ENCODE measurements at places on chromosomes 3 and 15.

DNA sequence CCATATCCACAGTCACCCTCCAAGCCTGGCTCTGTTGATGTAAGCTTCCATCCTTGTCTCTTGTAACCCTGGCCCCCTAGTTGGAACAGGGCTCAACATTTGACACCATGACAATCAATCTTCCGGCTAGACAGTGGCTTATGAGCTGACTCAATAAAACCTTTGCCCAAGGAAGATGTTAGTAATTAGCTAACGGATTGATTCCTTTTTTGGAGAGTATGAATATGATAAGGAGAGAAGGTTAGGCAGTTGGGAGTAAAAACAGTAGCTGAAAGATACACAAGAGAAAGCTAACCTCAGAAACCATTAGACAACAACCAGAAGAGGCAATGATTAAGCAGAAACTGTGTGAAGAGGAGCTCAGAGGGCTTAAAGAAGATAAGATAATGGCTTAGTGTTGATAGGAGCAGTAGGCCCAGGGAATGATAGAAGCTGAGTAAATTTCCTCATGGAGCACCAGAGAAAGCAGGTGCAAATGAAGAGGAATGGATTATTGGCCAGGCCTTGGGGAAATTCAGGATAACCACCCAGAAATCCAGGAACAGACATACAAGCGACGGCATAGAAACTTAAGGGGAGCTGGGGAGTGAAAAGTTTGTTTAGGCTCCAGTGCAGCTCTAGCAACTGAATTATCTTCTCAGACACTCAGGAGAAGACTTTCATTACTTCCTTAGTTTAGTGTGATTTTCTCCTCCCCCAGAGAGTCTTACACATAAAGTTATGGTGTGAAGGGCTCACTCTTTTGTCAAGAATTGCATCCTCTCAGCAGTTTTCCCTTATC lies 7.8 kb upstream of the RFX7 start:
- DNase-seq = no peak

- no peak for DNase-seq
Observed at GRCh38 chr3:34783876-34784275, 855.4 kb upstream of the ARPP21 start.

- DNase-seq = no peak
Observed at GRCh38 chr15:57684491-57685151, 21.9 kb upstream of the POLR2M start.

DNA sequence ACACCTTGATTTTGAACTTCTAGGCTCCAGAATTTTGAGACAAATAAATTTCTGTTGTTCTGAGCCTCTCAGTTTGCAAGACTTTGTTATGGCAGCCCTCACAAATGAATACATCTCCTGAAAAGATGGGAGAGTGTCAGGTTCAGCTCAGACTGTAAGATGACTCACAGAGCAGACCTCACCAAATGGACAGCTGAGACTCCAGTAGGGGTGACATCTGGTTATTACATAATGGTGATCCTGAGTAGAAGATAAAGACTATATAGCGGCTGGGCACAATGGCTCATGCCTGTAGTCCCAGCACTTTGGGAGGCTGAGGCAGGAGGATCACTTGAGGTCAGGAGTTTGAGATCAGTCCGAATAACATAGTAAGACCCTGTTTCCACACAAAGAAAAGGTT lies 26.2 kb upstream of the MTMR14 start:
- DNase-seq = no peak

GRCh38 chr3:48367201-48367600 lies 4.8 kb upstream of the FBXW12 start:
- DNase-seq = no peak

GRCh38 chr15:57327985-57328471 lies 48.3 kb upstream of the CGNL1 start:
- DNase-seq = no peak

- no peak for DNase-seq
Observed at GRCh38 chr3:5504135-5504534, 316.6 kb downstream of the EDEM1 start.

DNA sequence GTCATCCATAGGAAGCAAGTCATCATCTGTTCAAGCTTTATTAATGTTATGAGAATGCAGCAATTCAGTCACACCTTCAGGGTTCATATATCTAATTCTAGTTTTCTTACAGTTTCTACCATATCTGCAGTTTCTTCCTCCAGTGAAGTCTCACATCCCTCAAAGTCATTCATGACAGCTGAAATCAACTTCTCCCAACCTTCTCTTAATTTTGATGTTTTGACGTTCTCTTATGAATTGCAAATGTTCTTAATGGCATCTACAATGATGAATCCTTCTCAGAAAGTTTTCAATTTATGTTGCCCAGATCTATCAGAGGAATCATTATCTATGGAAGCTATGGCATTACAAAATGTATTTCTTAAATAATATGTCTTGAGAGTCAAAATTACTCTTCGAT lies 210.4 kb upstream of the ZBTB20 start:
- DNase-seq = no peak

DNA sequence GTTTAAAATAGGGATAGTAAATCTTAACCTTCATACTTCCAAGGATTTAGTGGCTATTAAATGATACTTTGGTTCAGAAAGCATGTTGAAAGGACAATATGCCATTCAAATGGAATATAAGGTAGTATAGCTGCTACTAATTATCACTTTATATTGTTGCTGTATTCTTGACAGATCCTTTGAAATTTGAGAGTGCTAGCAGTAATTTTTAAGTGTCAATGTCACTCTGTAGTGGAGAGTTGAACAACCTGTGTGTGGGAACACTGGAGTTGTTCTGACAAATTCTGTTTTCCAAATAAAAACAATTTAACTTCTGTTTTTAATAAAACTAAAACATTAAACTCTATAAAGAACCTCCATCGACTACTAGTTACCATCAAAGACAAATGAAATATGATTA lies 565.7 kb downstream of the FGF12 start:
- DNase-seq = no peak

DNA sequence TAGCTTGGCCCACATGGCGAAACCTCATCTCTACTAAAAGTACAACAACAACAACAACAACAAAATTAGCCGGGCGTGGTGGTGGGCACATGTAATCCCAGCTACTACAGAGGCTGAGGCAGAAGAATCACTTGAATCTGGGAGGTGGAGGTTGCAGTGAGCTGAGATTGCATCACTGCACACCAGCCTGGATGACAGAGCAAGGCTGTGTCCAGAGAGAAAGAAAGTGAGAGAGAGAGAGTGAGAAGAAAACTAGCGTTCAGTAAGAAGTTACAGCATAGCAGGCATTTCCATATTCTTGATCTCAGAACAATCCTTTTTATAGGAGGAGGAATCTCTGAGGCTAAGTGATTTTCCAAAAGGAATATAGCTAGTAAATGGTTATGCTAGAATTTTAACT lies 1076.1 kb downstream of the AGBL1 start:
- DNase-seq = no peak

DNA sequence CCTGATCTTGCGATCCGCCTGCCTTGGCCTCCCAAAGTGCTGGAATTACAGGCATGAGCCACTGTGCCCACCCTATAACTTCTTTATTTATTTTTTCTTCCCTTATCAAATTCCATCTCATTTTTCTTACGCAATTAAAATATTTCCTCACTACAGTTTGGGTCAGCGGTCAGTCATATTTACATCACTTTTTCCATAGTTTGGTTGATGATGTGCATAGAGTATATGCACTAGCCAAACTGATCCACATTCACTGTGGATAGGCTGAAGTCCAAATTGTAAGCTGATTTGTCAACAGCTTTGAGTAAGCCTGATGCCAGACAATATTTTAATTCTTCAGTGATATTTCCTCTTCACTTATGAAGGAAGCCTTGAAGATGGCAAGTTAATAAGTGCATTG lies 256.3 kb downstream of the TIGIT start:
- DNase-seq = no peak

DNA sequence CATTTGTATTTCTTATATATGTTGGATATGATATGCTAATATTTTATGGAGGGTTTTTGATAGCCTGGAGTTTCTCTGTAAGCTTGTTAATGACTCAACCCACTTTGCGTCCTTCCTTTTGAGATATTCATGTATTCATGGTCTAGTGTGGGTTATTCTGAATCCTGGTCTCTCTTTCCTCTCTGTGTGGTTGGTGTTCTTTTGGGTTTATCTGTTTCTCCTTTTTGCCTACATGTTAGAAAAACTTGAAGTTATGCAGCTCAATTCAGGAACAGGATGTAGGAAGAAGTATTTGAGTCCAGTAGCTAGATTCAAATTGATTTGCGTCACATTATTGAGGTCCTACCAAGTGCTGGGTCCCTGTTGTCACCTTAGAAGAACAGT lies 28.1 kb downstream of the CMTM7 start:
- no peak for DNase-seq

DNA sequence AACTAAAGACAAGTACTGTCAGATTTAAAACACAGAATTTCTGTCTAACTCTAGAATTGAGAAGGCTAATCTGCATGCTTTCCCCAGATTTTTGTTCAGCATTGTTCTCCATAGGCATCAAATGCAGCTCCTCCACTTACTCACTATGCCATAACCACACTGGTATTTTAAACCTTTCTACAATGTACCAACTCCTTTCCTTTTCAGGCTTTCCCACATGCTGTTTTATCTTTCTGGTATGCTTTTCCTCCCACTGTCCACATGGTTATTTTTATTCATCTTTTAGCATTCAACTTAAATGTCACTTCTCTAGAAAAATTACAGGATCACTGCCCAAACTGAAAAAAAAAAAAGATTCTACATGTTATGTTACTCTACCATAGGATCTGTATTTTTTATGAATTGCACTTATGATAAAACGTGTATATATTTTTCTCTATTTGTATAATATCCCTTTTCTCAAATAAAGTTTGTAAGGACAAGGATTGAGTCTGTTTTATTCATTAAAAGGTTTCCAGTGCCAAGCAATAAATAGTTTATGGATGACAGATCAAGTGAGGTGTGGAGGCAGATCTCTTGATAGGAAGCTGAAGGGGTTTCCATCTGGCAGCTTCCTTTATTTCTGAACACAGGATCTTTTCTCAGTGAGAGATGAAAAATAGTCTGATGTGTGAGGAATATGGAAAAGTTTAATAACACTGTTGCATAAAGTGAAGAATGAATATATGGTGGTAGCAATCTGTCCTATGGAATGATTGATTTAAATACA lies 1064.5 kb downstream of the ZPLD1 start:
- no peak for DNase-seq

- DNase-seq = no peak
Observed at GRCh38 chr15:95590533-95591044, 739.9 kb upstream of the NR2F2 start.

DNA sequence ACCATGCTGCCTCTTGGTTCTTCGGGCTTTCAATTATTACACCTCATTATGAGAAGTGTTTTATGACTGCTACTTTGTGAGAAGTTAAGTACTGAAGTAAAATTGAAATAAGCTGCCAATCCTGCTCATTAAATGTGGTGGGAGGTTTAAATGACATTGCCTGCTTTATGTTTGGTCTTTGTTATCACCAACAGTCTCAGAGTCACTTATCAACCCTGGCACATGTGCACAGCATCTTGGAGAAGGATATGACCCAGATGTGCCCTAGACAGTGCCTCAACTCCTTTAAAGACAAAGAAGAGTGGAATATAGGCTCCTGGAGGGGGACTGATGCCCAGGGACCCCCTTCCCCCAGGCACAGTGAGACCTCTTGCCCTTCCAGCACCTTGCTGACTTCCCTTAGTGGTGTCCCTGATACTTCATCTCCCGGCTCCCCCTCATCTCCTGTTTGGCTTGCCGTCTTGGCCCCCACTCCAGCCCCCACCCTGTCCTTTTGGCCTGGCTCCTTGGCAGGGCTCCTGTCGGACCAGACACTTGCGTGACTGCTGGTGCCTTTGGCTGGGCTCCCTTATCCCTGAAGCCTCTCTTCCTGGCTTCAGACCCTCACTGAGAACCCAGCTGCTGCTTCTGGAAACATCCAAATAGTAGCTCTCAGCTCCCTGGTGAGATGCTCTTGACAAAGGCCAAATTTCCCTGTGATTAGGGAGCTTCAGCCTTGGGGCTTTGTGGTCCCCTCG lies 39.8 kb downstream of the ARHGAP31 start:
- no peak for DNase-seq

GRCh38 chr3:162302983-162303624 lies 806.5 kb downstream of the OTOL1 start:
- no peak for DNase-seq

All from activated T-cell treated with anti-CD3 and anti-CD28 coated beads for 4 hours (primary cell).